ENCODE measurements at places on chromosomes 13 and 19. TPM values are rescaled to one million over a fixed set of nuclear protein-coding genes. Genes with fewer than 3 reads are reported as not detected.

S1PR5 gene
- 4.6 TPM for total RNA-seq

UBE2L5 gene
- total RNA-seq, result 0.70 TPM

PCDH8 gene
- 8.2 TPM for total RNA-seq

ZNF726 gene
- total RNA-seq, result 2.9 TPM

TBC1D4 gene
- total RNA-seq, result 23.4 TPM

CGB5 gene
- total RNA-seq, result not detected

MIR17HG gene
- 0.98 TPM for total RNA-seq

DNA sequence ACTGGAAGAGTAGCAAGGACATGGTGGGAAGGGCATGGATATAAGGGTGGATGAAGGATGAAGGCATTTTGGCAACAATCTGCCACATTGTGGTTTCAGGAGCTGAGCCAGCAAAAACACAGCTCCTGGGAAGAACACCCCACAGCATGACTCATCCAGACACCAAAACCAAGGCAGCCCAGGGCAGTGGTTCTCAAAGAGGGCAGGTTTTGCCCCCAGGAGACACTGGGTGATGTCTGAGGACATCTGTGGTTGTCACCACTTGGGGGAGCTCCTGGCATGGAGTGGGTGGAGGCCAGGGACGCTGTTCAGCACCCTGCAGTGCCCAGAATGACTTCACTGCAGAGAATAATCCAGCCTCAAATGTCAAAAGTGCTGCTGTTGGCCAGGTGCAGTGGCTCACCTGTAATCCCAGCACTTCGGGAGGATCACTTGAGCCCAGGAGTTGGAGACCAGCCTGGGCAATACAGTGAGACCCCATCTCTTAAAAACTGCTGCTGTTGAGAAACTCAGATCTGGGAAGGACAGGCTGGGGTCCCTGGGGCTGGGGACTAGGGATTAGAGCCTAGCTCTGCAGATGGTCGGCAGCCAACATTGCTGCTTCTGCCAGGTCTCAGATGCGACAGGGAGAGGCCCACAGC lies 16.1 kb downstream of the ZFR2 start:
- DNase-seq, result no peak

DNA sequence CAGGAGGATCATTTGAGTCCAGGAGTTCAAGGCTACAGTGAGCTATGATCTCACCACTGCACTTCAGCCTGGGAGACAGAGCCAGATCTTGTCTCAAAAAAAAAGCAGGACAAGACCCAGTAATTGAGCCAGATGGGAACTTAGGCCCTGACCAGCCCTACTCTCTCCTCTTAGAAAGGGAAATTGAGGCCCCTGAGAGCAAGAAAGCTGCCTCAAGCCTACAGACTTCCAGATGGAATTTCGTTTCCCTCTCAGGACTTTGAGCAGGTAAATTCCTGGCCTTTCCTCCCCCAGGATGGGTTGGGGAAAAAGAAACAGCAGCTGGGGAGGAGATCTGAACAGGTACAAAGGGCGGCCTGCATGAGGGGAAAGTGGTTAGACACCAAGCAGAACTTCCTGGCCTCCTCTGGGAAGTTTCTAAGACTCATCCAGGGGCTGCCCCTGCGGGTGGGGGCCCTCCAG lies 3.6 kb upstream of the BCL3 start:
- DNase-seq, result no peak

- DNase-seq, result no peak
Observed at GRCh38 chr13:59914556-59914955, 249.2 kb downstream of the DIAPH3 start.

DNA sequence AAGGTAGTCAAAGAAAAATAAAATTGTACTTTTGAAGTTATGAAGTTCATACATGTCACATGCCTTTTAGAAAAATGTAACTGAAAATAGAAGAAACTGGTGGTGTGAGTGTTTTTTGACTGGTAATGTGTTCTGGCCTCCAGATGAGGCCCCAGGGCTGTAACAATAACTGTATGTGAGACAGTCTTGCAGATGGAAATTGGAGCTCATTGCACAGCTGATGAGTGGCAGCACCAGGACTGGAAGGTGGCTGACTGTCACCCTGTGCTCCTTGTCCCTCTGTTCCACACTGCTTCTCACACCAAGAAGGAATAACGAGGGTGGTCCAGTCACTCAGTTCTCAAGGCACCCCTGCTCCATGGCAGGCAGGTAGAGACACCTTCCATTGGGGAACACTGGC lies 215.6 kb downstream of the SLC7A1 start:
- DNase-seq, result no peak

DNA sequence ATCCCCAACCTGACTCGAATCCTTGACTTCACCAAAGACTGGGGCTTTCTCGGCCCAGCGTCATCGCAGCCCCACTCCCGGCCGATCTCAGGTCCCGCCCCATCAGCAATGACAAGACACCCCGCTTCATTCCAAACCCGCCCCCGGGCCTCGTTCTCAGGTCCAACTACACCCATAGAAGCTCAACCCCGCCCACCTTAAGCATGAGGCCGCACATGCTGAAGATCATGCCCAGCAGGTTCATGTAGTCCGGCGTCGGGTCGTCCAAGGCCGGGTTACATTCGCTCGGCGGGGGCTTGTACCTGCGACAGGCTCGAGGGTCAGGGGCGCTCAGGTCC lies 2.3 kb downstream of the WDR83 start:
- peak; percentile 74 for DNase-seq

- DNase-seq, result no peak
Observed at GRCh38 chr19:51647318-51647717, 693 bp upstream of the SIGLEC14 start.

DNA sequence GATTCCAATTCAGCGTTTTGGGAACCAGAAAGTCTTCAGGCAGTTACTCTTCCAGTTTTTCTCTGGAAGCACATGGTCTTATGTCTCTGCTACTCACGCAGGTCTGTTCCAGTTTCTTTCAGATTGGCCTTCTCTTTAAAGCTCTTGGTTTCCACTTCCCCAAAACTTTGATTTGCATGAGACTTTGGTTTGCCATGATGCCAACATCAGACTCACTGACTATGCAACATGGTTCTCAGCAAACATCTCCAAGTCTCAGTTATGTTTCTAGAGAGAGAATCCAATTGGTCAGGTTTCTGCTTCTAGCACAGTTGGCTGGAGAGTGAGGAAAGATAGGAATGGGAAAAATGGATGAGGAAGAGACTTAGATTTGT lies 3.1 kb downstream of the AKAP11 start:
- no peak for DNase-seq

- DNase-seq, result no peak
Observed at GRCh38 chr19:50238043-50238442, 34.6 kb downstream of the MYH14 start.

GRCh38 chr13:25743421-25743820 lies 308.4 kb downstream of the SHISA2 start:
- DNase-seq, result no peak

DNA sequence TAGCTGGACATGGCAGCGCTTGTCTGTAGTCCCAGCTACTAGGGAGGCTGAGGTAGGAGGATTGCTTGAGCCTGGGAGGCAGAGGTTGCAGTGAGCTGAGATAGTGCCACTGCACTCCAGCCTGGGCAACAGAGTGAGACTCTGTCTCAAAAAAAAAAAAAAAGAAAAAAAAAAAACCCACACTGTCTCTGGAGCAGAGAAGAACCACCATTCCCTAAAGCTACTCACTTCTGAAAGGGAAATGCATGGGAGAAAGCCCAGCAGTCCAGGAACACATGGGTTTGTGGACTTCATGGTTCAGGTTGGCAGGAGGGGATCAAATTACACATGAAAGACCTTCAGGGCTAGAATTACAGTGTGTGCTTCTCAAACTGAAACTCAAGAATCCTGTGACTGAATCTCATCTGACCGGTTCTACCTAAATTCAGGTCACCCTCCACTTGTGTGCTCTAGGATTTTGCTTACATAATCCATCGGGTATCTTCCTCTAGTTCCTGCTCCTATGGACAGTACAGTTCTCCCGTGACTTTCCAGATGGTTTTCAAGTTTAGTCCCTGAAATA lies 30.2 kb upstream of the CPB2 start:
- no peak for DNase-seq

DNA sequence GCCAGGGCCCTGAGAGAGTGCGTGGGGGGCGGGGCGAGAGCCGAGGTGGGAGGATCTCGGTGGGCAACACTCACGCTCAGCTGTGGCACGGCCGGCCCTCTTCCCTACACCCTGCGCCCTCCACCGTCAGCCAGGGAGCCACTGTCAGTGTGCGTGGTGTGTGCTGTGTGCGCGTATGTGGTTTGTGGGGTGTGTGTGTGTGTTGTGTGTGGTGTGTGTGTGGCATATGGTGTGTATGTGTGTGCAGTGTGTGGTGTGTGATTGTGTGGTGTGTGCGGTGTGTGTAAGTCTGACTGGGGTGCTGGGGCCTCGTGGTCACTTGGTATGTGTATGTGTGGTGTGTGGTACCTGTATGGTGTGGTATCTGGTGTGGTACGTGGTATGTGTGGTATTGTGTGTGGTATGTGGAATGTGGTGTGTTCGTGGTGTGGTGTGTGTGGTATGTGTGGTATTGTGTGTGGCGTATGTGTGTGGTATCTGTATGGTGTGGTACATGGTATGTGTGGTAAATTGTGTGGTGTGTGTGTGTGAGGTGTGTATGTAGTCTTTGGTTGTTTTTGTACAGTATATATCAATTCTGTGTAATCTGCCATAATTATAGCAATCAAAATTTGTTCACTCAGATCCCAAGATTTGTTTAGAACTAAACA lies 5.1 kb downstream of the GRK1 start:
- no peak for DNase-seq

GRCh38 chr13:112349681-112350080 lies 26.5 kb upstream of the SPACA7 start:
- no peak for DNase-seq

- no peak for DNase-seq
Observed at GRCh38 chr13:111304041-111304544, 16.3 kb upstream of the TEX29 start.

GRCh38 chr13:110322828-110323171 lies 15.7 kb downstream of the COL4A2 start:
- no peak for DNase-seq
